IMR-90 (cell line): ENCODE measurements at places on chromosomes 11 and 22. TPM values are rescaled to one million over a fixed set of nuclear protein-coding genes. Genes with fewer than 3 reads are reported as not detected.

DNA sequence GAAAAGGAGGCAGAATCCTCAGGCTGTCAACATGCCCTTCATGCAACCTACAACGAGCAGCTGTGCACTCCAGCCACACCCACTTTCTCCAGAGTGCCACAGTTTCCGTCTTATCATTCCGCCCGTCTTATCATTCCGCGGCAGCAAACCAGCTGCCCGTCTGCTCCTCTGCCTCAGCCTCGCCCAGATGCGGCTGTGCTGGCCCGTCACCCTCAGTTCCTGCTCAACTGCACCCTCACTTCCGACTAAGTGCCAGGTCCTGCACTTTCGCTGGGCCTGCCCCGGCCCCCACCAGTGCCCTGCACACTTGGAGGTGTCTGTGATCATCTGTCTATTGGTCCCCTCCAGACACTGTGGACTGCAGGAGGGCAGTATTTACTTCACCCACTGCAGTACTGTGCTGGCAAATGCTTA, 43.7 kb downstream of the MICAL3 start:
- H3K4me3 ChIP-seq: peak overlapping the region; percentile 3
- peak; percentile 48 for DNase-seq
- peak overlapping the region; percentile 6; the same call in 1 of the 2 replicates for H3K27ac ChIP-seq
- H3K4me1 ChIP-seq: peaks cover 13% of the 10 kb centered on the region
- H3K36me3 ChIP-seq: no peaks in the 10 kb centered on the region

- peaks cover 26% of the 10 kb centered on the region for H3K36me3 ChIP-seq
- peak overlapping the region; percentile 58 for H3K4me3 ChIP-seq
- DNase-seq: no peak
- H3K27ac ChIP-seq: peak overlapping the region; percentile 71
- H3K4me1 ChIP-seq: peaks cover 25% of the 10 kb centered on the region
- no peaks in the 10 kb centered on the region for H3K27me3 ChIP-seq
Measured at GRCh38 chr22:49959782-49960158, 802 bp upstream of the PIM3 start.

- no peaks in the 10 kb centered on the region for H3K4me1 ChIP-seq
- no peak overlapping the region for H3K27ac ChIP-seq
- DNase-seq: no peak
- H3K27me3 ChIP-seq: no peaks in the 10 kb centered on the region
- no peak overlapping the region for H3K4me3 ChIP-seq
- peaks cover 37% of the 10 kb centered on the region for H3K36me3 ChIP-seq
Measured at GRCh38 chr22:40289991-40290459, 56.3 kb upstream of the ADSL start.

GRCh38 chr22:16699326-16699725, 106.7 kb upstream of the CCT8L2 start:
- H3K27ac ChIP-seq: no peak overlapping the region
- H3K27me3 ChIP-seq: no peaks in the 10 kb centered on the region
- no peaks in the 10 kb centered on the region for H3K4me1 ChIP-seq

DNA sequence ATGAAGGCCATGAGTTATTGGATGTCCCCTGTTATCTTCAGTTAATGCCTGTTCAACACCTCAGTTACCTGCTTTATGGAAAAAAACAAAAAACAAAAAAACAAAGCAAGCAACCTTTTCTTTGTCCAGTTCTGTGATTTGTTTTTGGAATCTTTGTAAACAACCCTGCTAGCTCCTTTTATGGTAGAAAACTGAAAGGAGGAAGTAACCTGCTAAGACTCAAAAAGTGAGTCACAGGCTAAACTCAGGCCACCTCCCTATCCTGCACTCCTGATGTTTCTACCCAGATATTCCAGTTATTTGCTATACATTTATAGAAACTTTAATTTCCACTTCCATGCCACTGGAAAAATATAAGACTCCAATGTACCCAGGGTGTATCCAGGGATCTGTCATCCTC, 20.6 kb upstream of the TLCD5 start:
- peaks cover 6% of the 10 kb centered on the region; the same call in 1 of the 2 replicates for H3K4me1 ChIP-seq
- peak; percentile 21 for DNase-seq
- H3K27me3 ChIP-seq: peaks cover 6% of the 10 kb centered on the region
- H3K36me3 ChIP-seq: no peaks in the 10 kb centered on the region

DNA sequence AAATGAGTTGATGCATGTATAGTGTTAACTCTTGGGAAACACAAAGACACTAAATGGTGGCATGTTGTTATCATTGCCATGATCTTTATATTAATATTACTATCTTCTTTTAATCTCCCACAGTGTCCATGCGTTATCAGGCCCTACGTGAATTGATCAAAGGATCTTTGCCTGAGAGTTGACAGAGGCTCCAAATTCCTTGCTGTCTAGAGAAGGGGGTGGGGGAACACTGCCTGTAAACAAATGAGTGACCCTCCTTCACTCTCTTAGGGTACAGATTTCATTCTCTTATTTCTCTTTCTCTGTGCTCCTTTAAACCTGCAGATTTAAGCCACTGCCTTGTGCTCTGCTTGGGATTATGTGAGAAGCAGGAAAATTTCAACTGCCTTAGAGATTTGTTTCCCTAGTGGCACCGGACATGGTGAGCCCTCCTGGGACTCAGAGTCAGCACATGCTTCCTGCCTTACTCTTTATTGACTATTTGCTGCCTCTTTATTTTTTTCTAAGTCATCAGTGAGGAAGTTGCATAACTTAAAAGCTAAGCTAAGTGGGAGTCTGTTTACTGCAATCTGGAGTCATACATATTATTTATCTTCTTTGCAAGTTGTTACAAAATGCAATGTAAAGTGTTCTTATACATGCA, 122.9 kb downstream of the MAML2 start:
- peak; percentile 62 for DNase-seq
- no peaks in the 10 kb centered on the region for H3K27me3 ChIP-seq
- peaks cover 23% of the 10 kb centered on the region for H3K4me1 ChIP-seq
- H3K36me3 ChIP-seq: no peaks in the 10 kb centered on the region
- no peak overlapping the region for H3K4me3 ChIP-seq

GRCh38 chr11:1199751-1200610, 22.9 kb upstream of the MUC5B start:
- H3K4me1 ChIP-seq: no peaks in the 10 kb centered on the region

GRCh38 chr11:68929135-68929534, 25.4 kb downstream of the IGHMBP2 start:
- peaks cover 50% of the 10 kb centered on the region for H3K36me3 ChIP-seq
- H3K27me3 ChIP-seq: no peaks in the 10 kb centered on the region
- no peak for DNase-seq
- no peaks in the 10 kb centered on the region for H3K4me1 ChIP-seq
- H3K27ac ChIP-seq: no peak overlapping the region
- no peak overlapping the region for H3K4me3 ChIP-seq

DNA sequence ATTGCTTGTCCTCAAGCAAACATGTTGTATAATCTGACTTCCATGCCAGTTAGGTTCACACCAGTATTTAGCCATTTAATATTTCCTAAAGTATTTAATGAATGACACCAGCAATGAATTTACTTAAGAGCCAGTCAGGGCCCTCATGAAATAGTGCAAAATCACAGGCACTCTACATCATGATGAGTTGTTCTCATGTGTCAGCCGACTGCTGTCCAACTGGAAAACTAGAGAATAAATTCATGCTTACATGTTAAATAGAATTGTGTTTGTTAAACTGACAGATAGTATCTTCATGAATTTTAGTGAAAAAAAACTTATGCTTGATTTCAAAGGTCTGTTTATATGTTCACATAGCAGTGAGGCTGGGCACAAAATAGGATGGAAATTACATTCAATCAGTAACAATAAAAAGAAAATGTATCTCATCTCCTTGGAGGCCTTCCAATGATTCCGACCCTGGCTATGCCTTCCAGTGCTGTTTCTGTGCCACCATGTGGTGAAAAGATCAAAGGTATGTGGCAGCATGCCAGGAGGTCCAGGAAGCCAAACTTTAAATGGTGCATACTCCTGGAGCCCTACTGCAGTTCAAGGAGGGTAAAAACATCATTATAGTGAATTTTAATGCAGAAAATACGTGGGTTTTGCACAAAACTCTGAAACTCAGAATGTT, 45.2 kb downstream of the CTSC start:
- DNase-seq: peak; percentile 22
- H3K4me1 ChIP-seq: peaks cover 2% of the 10 kb centered on the region; the same call in 1 of the 2 replicates
- H3K27ac ChIP-seq: no peak overlapping the region
- H3K4me3 ChIP-seq: no peak overlapping the region

GRCh38 chr22:49540913-49541692, 286.6 kb downstream of the BRD1 start:
- no peak for DNase-seq
- no peak overlapping the region for H3K4me3 ChIP-seq
- no peaks in the 10 kb centered on the region for H3K27me3 ChIP-seq
- no peaks in the 10 kb centered on the region for H3K4me1 ChIP-seq
- H3K27ac ChIP-seq: no peak overlapping the region

HEPHL1 gene
- 0.01 and 0.02 TPM in 2 replicates for polyA plus RNA-seq

IFITM1 gene
- 67.5 and 68.9 TPM in 2 replicates for polyA plus RNA-seq

PICK1 gene
- 21.0 and 22.1 TPM in 2 replicates for polyA plus RNA-seq

DEPDC5 gene
- 6.6 and 6.9 TPM in 2 replicates for polyA plus RNA-seq
